Activated CD4-positive, alpha-beta T cell treated with anti-CD3 and anti-CD28 coated beads, Interleukin-2, amount 10 ng/mL, durations not matched to agents 7 days and 5 days (primary cell): ENCODE measurements at places on chromosomes 3 and 15.
A peak's percentile ranks its signal among the peaks of the same experiment; 100 is the strongest.

GRCh38 chr15:60576044-60576443 lies 97.1 kb upstream of the ICE2 start:
- H3K27me3 ChIP-seq = no peaks in the 10 kb centered on the region
- peak overlapping the region; percentile 3 for H3K27ac ChIP-seq
- H3K36me3 ChIP-seq = peaks cover 25% of the 10 kb centered on the region
- peaks cover 87% of the 10 kb centered on the region for H3K4me1 ChIP-seq

DNA sequence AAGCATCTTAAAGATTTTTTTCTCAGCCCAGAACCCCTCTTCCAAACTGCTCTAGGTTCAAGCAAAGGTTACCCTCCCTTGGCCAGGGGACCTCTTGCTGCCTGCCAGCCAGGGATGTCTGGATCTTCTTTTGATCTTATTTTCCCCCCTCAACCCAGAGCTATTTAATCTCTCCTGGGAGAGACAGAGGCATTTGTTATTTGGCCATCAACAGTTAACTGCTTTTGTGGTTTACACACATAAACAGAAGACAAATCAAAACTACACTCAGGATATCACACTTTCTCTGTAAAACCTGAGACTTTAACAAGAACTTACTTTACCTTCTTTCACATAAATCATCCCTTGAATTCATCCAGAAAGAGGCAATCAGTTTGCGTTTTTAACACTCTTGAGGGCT lies 272.5 kb downstream of the THSD4 start:
- H3K27me3 ChIP-seq = peaks cover 33% of the 10 kb centered on the region
- no peak overlapping the region for H3K27ac ChIP-seq
- no peaks in the 10 kb centered on the region for H3K36me3 ChIP-seq

- H3K36me3 ChIP-seq = no peaks in the 10 kb centered on the region
- DNase-seq = no peak
- no peak overlapping the region for H3K27ac ChIP-seq
- H3K4me3 ChIP-seq = no peak overlapping the region
- H3K27me3 ChIP-seq = peaks cover 47% of the 10 kb centered on the region
- peaks cover 9% of the 10 kb centered on the region for H3K4me1 ChIP-seq
These were observed 4.3 kb upstream of the LRRC58 start for GRCh38 chr3:120353463-120353862.

DNA sequence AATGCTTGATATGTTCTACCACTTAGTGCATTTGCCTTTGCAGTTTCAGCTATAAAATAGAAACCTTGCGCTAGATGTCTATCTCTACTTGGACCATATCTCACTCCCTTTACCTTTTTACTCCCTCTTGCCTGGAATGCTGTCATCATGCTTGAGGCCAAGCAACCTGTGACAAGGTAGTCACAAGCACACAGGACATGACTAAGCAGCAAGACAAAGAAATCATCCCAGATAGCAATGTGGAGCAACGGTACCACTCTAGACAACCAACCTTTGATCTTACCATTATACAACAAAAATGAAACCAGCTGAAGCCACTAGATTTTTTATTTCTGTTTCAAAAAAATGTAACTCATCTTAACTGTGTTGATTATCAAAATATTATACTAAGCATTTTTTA lies 50.5 kb upstream of the SPSB4 start:
- peaks cover 8% of the 10 kb centered on the region for H3K27me3 ChIP-seq
- H3K4me3 ChIP-seq = no peak overlapping the region
- no peak overlapping the region for H3K27ac ChIP-seq

DNA sequence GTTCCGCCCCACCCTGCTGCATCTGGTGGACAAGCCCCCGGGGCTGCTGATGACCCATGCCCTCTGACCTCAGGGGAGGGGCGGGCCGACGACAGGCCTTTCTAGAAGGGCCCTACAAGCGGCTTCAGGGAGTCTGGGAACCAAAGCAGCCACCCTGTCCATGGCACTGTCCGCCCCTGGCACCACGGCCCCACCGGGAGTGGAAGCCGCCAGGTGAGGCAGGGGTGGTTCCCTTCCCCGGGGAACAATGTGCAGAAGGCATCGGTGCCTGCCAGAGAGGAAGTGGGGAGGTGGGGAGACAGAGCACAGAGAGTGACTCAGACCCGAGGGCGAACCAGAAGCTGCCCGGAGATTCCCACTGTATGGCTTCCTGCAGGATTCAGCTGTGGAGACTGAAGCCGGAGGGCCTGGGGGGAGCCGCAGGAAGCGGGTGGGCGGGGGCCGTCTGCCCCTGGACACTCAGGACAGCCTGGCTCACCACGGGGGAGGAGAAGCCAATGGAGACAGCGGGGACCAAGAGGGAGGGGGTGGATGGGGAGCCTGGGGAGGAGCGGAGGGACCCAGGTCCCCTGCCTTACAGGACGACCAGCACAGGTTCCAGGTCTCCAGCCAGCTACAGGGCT lies 134.0 kb downstream of the TPRA1 start:
- peaks cover 50% of the 10 kb centered on the region for H3K27me3 ChIP-seq
- no peak overlapping the region for H3K4me3 ChIP-seq
- H3K36me3 ChIP-seq = no peaks in the 10 kb centered on the region
- DNase-seq = no peak
- H3K27ac ChIP-seq = no peak overlapping the region
- peaks cover 3% of the 10 kb centered on the region for H3K4me1 ChIP-seq

GRCh38 chr15:69751566-69751965 lies 298.9 kb downstream of the RPLP1 start:
- peak; percentile 4 for DNase-seq
- no peak overlapping the region for H3K27ac ChIP-seq
- H3K4me1 ChIP-seq = peaks cover 81% of the 10 kb centered on the region
- H3K27me3 ChIP-seq = peaks cover 13% of the 10 kb centered on the region
- peaks cover 44% of the 10 kb centered on the region for H3K36me3 ChIP-seq

DNA sequence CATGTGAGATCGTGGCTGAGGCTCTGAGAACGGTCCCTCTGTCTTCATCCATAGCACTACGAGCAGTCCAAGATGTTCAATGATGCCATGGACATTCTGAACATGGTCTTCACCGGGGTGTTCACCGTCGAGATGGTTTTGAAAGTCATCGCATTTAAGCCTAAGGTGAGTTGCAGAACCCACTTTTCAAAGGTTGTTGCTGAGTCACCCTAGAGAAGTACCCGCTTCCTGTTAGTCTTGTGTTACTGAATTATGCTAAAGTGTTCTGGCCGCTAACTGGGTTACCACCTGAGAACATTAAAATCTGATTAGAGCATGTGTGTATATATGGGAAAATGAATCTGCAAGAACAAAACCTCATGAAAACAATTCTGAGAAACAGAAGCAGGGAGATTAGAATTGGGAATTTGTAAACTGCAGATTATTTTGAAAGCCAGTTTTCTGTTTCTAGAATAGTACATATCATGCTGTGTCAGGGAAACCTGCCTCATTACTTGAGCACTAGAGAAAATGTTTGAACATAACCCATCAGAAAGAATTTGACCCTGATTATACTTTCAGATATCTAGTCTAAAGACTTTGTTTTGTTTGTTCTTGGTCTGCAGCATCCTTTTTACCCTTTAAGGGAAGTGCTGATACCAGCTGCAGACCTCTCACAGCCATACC lies 92.6 kb downstream of the CHDH start:
- no peaks in the 10 kb centered on the region for H3K36me3 ChIP-seq
- peak; percentile 42 for DNase-seq
- peaks cover 26% of the 10 kb centered on the region for H3K4me1 ChIP-seq
- peak overlapping the region; percentile 80 for H3K27ac ChIP-seq
- H3K27me3 ChIP-seq = no peaks in the 10 kb centered on the region

DNA sequence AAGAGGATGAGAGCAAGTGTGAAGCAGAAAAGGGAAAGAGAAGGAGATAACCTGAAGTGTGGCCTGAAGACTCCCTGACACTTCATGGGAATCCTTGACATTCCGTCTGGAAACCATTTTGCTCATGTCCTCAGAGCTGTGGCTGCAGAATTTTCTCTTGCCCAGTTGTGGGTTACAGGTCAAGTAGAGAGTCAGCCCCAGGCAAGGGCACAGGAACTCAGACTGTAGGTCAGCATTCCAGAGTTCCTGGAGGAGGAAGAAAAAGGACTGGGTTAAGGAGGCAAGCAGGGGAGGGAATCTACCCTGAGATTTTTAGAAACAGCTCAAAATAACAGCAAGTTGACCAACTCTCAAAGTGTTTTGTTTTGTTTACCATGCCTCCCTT lies 4.1 kb upstream of the THSD4 start:
- DNase-seq = no peak
- no peak overlapping the region for H3K27ac ChIP-seq
- peaks cover 7% of the 10 kb centered on the region for H3K4me1 ChIP-seq
- H3K4me3 ChIP-seq = no peak overlapping the region
- H3K27me3 ChIP-seq = peaks cover 11% of the 10 kb centered on the region
- no peaks in the 10 kb centered on the region for H3K36me3 ChIP-seq

DNA sequence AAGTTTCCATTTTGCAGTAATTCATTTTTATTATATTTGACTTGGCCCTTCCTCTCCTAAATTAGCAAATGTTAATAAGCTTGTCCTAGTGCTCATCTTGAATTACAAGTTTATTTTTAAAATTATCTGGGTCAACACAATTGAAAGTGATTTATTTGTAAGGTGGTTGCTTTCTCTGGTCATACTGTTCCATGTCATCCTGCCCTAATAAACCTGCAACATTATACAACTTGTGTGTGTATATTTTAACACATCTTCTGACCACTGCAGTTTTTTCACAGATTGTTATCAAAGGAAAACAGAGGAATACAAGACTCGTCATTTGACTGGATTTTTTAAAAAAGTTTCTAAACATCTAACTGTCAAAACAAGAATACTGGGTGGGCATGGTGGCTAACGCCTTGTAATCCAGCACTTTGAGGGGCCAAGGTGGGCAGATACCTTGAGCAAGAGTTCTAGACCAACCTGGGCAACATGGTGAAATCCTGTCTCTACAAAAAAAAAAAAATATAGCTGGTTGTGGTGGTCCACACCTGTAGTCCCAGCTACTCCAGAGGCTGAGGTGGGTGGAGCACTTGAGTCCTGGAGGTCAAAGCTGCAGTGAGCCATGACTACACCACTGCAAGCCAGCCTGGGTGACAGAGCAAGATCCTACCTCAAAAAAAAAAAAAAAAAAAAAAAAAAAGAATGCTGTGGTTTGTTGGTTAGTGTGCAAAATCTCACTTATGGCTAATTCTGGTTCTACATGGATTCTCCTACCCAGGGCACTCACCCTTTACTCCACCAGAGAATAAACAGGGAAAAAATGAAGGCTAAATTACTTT lies 5.0 kb upstream of the LRRFIP2 start:
- no peak overlapping the region for H3K27ac ChIP-seq
- H3K36me3 ChIP-seq = peaks cover 8% of the 10 kb centered on the region
- H3K4me1 ChIP-seq = peaks cover 44% of the 10 kb centered on the region
- DNase-seq = no peak

GRCh38 chr3:48847053-48847503 lies 596 bp downstream of the PRKAR2A start:
- DNase-seq = peak; percentile 50
- H3K27me3 ChIP-seq = no peaks in the 10 kb centered on the region
- peaks cover 25% of the 10 kb centered on the region for H3K4me1 ChIP-seq
- peak overlapping the region; percentile 80 for H3K4me3 ChIP-seq
- peaks cover 6% of the 10 kb centered on the region for H3K36me3 ChIP-seq

DNA sequence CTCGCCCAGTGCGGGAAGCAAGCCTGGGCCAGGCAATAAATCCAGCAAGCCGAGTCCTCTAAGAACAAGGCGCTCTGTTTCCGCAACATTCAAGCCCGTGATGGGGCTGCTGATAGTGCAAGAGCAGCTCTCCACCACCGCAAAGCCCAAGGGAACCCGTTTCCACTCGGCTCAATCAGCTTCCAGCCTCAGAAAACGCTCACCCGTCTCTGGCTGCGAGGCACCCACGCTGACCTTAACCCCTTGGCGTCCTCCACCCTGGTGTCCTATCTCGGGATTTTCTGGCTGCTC lies 17.8 kb downstream of the SPATA12 start:
- peaks cover 3% of the 10 kb centered on the region for H3K4me1 ChIP-seq
- peak overlapping the region; percentile 33 for H3K4me3 ChIP-seq
- no peak overlapping the region for H3K27ac ChIP-seq
- H3K27me3 ChIP-seq = peaks cover 56% of the 10 kb centered on the region
- no peaks in the 10 kb centered on the region for H3K36me3 ChIP-seq

DNA sequence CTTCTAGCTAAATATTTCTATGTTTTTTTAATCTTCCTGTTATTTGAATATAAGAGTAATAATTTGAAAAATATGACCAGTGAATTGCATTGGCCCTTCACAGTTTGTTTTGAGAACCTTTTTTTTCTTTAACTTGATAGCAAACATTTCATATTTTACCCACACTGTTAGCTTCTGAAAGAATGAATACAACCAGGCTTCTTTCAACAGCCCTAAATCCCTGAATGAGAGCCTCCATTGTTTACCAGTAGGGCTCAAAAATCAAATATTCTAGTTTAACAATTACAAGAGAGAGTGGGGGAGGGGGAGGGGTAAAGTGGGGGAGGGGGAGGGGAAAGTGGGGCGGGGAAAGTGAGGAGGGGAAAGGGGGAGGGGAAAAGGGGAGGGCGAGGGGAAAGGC lies 14.5 kb upstream of the TOP2B start:
- no peaks in the 10 kb centered on the region for H3K36me3 ChIP-seq
- H3K4me1 ChIP-seq = no peaks in the 10 kb centered on the region
- H3K27ac ChIP-seq = no peak overlapping the region

DNA sequence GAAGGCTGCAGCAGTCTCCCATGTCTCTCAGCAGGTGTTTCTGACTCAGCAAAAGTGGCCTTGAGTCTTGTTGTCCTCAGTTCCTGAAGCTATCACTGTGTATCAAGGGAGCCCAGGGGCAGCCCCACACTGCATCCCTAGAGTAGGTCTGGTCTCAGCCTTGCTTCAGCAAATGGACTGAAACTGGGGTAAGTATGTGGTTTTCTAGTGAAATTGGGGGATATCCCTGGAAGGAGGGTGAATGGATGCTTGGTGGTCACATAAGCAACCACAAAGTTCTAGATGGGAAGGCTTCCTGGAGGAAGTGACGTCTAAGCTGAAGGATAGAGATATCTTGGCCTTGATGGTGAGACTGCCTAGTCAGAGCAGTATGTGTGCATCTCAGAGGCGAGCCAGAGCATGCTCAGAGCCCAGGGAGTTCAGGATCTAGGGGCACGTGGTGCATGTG lies 38.4 kb downstream of the TMEM158 start:
- H3K27me3 ChIP-seq = peaks cover 2% of the 10 kb centered on the region
- peaks cover 28% of the 10 kb centered on the region for H3K4me1 ChIP-seq
- no peaks in the 10 kb centered on the region for H3K36me3 ChIP-seq
- DNase-seq = no peak
- H3K27ac ChIP-seq = peak overlapping the region; percentile 10
- no peak overlapping the region for H3K4me3 ChIP-seq

DNA sequence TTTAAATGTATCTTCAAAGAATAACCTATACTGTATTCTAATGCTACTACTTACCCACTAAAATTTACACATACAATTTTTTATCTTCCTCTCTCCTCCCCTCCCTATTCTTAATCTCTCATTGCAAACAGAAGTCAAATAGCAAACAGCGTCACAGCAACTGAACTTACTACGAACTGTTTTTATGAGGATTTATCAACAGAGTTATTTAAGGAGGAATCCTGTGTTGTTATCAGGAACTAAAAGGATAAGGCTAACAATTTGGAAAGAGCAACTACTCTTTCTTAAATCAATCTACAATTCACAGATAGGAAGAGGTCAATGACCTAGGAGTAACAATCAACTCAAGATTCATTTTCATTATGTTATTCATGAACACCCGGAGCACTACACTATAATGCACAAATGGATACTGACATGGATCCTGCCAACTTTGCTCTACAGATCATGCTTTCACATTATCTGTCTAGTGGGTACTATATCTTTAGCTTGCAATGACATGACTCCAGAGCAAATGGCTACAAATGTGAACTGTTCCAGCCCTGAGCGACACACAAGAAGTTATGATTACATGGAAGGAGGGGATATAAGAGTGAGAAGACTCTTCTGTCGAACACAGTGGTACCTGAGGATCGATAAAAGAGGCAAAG lies 984 bp downstream of the FGF7 start:
- H3K4me3 ChIP-seq = no peak overlapping the region
- peaks cover 3% of the 10 kb centered on the region for H3K27me3 ChIP-seq
- H3K27ac ChIP-seq = no peak overlapping the region
- peaks cover 4% of the 10 kb centered on the region for H3K4me1 ChIP-seq
- DNase-seq = no peak
